ENCODE measurements at places on chromosomes 2 and 18.

DNA sequence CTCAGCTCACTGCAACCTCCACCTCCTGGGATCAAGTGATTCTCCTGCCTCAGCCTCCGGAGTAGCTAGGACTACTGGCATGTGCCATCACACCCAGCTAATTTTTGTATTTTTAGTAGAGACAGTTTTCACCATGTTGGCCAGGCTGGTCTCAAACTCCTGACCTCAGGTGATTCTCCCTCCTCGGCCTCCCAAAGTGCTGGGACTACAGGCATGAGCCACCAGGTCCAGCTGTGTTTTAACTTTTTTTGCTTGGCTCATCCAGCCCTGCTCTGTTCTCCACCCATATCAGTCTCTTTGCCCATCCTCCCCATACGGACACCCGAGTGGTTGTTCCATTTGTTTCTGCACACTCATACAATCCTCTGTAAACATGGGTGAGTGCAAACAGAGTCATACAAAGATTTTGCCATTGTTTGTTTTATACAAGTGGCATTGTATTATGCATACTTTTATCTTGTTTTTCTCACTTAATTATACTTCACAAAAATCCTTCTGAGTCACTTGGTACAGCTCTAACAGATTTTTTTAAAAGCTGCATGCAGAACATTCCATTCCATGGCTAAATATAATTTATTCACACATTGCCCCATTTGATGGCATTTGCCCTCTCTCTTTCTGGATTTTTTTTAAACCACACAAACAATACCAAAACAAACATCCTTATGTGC, 5.3 kb downstream of the APOB start:
- peak; percentile 75 for DNase-seq

- peak; percentile 67 for DNase-seq
These were observed 120.2 kb downstream of the MEIS1 start for GRCh38 chr2:66555091-66555490.

- peak; percentile 99 for DNase-seq
These were observed 122.1 kb upstream of the RMDN2 start for GRCh38 chr2:37802899-37803379.

DNA sequence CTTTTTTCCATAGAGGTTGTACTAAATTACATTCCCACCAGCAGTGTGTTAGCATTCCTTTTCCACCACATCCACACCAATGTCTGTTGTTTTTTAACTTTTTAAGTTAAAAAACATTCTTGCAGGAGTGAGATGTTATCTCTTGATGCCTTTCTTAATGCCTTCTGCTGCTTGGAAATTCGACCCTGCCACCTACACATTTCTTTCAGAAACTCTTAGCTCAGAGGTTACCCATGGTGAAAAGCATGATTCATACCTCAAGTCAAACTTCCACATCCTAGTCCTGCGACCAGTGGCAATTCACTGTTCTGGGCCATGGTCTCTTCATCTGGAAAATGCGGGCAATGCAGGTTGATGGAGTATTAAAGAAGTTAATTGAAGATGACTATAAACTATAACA, 12.7 kb upstream of the HNMT start:
- peak; percentile 80 for DNase-seq

- no peak for DNase-seq
These were observed 250.0 kb downstream of the SMAD2 start for GRCh38 chr18:47680488-47680887.
